ENCODE measurements at places on chromosomes 1 and 21. TPM values are rescaled to one million over a fixed set of nuclear protein-coding genes. Genes with fewer than 3 reads are reported as not detected.

Gene DPH2
- total RNA-seq = 23.2 TPM

Gene PLPPR4
- total RNA-seq = 1.7 TPM

Gene TMEM81
- 2.2 TPM for total RNA-seq

Gene SUSD4
- total RNA-seq = not detected

Gene ANKRD35
- 4.3 TPM for total RNA-seq

Gene ERG
- 37.4 TPM for total RNA-seq

Gene TRIM63
- 0.26 TPM for total RNA-seq

Gene HOOK1
- total RNA-seq = not detected

Gene UMODL1
- total RNA-seq = not detected

Gene C1orf87
- total RNA-seq = not detected

Gene KIF2C
- 0.26 TPM for total RNA-seq
